ENCODE measurements at places on chromosomes 7 and 10.

GRCh38 chr7:96306385-96307125 lies 15.3 kb downstream of the SLC25A13 start:
- no peak for DNase-seq

- DNase-seq: no peak
Measured at GRCh38 chr10:59847326-59847725, 59.0 kb downstream of the CCDC6 start.

DNA sequence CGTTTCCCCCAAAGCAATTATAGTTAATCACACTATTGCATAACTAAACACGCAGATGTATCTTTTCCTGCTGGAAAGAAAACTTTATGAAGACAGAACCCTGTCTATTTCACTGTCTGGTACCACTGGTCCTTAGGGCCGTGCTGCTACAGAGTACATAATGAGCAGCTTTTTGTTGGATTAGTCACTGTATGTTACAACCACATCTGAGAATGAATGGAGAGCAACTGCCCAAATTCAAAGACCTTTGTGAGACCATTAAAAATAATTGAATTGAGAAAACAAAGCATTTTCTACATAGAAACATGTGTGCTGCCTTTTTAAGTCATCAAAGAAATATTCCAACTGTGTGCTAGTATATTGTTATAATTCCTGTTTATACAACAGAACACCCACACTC lies 111.3 kb upstream of the SORCS1 start:
- DNase-seq: no peak

DNA sequence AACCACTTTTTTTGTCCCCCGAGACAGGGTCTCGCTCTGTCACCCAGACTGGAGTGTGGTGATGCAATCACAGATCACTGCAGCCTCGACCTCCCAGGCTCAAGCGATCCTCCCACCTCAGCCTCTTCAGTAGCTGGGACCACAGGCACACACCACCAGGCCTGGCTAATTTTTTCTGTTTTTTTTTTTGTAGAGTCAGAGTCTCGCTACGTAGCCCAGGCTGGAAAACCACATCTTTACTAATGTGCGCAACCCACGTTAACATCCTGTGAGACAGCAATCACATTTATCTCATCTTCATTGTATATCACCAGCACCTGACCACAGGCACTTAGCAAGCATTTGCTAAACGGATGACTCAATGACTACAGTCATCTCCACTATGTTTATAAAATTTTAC lies 77.8 kb upstream of the ATP6V0A4 start:
- DNase-seq: peak; percentile 6

GRCh38 chr7:35784332-35784731 lies 16.5 kb upstream of the SEPTIN7 start:
- DNase-seq: no peak

DNA sequence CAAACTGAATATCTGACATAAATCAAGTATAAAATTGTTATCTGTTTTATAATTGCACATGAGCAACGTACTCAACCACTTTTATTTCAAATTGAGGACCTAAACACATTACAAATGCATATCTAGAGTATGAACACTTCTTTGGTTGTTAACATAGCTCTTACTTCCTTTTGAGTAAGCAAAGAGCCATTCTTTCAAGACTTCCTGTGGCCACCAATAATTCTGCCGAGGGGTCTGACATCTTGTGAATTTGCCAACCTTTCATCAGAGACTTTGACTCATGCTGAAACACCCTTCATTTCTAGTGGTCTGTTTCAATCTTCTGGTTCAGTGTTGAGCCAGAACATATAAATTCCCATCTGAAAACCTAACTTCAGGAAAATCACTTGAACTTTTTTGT lies 59.4 kb downstream of the CDK14 start:
- DNase-seq: no peak

DNA sequence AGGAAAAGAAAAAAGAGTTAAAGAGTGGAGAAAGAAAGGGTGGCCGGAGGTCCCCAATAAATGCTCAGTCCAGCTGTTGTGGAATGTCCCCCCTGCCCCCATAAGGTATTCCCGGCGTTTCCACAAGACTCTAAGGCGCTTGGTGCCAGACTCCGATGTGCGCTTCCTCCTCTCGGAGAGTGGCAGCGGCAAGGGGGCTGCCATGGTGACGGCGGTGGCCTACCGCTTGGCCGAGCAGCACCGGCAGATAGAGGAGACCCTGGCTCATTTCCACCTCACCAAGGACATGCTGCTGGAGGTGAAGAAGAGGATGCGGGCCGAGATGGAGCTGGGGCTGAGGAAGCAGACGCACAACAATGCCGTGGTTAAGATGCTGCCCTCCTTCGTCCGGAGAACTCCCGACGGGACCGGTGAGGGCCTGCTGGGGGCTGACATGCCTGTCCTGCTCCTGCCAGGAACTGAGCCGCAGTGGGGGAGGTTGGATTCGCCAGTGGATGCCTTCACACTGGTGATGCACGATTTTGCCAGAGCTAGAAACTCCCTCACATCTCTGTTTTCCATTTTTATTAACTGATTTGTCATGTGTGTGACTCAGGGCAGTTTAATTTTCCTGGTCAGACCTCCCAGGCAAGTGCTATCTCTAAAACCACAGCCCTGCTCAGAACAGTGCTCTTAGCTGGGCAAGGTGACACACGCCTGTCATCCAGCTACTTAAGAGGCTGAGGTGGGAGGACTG lies 34.2 kb downstream of the TACR2 start:
- no peak for DNase-seq

GRCh38 chr7:135213831-135214230 lies 2.5 kb upstream of the WDR91 start:
- no peak for DNase-seq

GRCh38 chr10:106338486-106338885 lies 826.0 kb downstream of the SORCS1 start:
- no peak for DNase-seq

DNA sequence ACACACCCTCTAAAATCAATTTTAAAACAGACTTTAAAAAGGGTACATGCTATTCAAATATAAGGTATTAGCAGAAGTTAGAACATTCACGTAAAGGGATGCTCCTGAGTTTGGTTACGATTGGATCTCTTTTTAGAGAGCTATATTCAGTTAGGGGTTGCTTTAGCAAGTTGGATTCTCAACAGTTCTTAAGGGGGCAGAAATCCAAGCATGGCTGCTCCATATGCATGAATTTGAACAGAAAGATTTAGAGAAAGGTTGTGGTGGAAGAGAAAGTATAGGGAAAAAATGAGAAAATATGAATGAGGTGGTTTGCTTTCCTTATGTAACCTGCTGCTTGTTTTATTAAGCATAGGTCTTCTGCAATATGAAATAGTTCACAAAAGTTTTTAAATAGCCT lies 855.1 kb downstream of the SORCS1 start:
- DNase-seq: no peak

DNA sequence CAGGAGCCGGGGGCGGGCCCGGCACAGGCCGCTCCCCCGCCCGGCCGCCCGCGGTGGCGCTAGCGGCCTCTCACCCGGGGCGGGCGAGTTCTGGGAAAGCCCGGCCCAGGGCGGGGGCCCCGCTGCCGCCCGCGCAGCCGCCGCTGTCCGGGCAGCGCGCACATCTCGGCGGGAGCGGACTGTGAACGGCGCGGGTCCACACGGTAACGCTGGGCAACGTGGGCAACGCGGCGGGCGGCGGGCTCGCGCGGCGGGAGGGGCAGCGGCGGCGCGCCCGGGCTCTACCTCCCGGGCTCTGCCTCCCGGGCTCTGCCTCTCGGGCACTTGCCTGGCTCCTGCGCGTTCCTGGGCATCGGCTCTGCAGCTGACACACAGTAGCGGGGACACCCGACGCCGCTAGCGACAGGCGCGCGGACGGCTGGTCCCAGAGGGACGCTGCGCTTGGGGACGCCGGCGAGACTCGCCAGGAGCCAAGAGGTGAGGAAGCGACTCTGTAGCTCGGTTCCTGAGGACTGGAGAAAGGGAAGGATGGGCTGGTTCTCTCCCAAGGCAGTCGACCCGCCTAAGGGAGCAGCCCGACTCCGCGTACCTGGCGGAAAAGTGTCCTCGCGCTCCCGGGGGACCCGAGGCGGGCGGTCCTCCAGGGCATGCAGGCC lies at the start of gene PLCE1:
PLCE1 (plus strand) TSS at position 150 of the 656 bp plus-strand sequence. CDS start 37,116 bp downstream, outside the sequence.
- no peak for DNase-seq

- no peak for DNase-seq
Measured at GRCh38 chr10:102704915-102705314, 9.3 kb downstream of the ARL3 start.

DNA sequence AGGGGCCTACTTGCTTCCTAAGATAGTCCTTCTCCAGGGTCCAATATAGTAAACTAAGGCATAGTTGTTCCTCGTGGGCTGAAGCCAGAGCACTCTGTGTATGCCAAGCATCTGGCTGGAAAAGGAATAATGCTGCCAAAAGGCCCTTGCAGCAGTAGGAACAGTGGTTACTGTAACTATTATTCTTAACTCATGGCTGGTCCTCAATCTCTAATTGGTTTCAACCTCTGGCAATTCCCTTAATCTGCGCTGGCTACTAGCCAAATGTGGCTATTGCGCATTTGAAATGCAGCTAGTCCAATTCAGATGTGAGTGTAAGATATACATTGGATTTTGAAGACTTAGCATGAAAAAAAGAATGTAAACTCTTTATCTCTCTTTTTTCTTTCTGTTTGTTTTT lies 27.8 kb upstream of the LBX1 start:
- DNase-seq: no peak

- no peak for DNase-seq
Measured at GRCh38 chr7:118186501-118186900, 2.5 kb downstream of the LSM8 start.

- peak; percentile 37 for DNase-seq
Measured at GRCh38 chr7:24981171-24981951, 1.4 kb upstream of the OSBPL3 start.

Data from activated T-helper 1 cell treated with anti-CD3 and anti-CD28 coated beads, Interleukin-2, amount 50 U/mL, for 16 hours (primary cell).